ENCODE measurements at places on chromosomes 1 and 21. TPM values are rescaled to one million over a fixed set of nuclear protein-coding genes. Genes with fewer than 3 reads are reported as not detected.

MATN1 gene
- total RNA-seq = 1.6 TPM

RGS1 gene
- 1,368 TPM for total RNA-seq

UBE2U gene
- total RNA-seq = not detected

MAN1C1 gene
- total RNA-seq = 12.9 TPM

TAL1 gene
- total RNA-seq = 10.8 TPM

GCSAML gene
- total RNA-seq = 1.7 TPM

CFHR2 gene
- not detected for total RNA-seq

FLG2 gene
- not detected for total RNA-seq
